ENCODE measurements at places on chromosomes 16 and 17. TPM values are rescaled to one million over a fixed set of nuclear protein-coding genes. Genes with fewer than 3 reads are reported as not detected.

HOXB3 gene
- 10.2 TPM for total RNA-seq

FOXF1 gene
- 7.1 TPM for total RNA-seq

CLEC10A gene
- not detected for total RNA-seq

GAS7 gene
- total RNA-seq = 4.9 TPM

CTRB1 gene
- total RNA-seq = not detected

TMEM100 gene
- total RNA-seq = 2.8 TPM

MYH8 gene
- total RNA-seq = not detected

KRT33A gene
- total RNA-seq = not detected

CA4 gene
- not detected for total RNA-seq

ZNF750 gene
- 0.09 TPM for total RNA-seq

SPATA32 gene
- total RNA-seq = not detected

SLFN12L gene
- total RNA-seq = 0.16 TPM

All from bronchial smooth muscle cell (primary cell).